ENCODE measurements at places on chromosomes 4 and X.

- DNase-seq = no peak
Measured at GRCh38 chr4:110418641-110419040, 57.3 kb upstream of the ENPEP start.

- DNase-seq = no peak
Measured at GRCh38 chr4:172708184-172708583, 460.4 kb upstream of the GALNT7 start.

DNA sequence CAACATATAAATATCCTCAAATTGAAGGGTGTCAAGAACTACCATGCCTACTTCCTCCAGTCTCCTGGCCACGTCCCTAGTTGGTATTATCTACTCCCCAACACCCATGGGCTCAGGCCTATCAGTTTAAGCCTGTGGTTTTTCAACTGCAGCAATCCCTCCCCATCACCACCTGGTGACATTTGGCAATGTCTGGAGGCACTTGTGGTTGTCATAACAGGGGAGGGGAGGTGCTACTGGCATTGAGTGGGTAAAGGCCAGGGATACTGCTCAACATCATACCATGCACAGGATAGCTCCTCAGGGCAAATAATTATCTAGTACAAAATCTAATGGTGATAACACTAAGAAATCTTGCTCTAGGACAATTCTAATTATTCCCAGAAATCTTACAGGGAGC lies 95.3 kb downstream of the COMMD8 start:
- DNase-seq = no peak

- no peak for DNase-seq
Measured at GRCh38 chrX:55839485-55839884, 121.9 kb downstream of the RRAGB start.

- no peak for DNase-seq
Measured at GRCh38 chr4:51836549-51836948, 6.4 kb upstream of the DCUN1D4 start.

DNA sequence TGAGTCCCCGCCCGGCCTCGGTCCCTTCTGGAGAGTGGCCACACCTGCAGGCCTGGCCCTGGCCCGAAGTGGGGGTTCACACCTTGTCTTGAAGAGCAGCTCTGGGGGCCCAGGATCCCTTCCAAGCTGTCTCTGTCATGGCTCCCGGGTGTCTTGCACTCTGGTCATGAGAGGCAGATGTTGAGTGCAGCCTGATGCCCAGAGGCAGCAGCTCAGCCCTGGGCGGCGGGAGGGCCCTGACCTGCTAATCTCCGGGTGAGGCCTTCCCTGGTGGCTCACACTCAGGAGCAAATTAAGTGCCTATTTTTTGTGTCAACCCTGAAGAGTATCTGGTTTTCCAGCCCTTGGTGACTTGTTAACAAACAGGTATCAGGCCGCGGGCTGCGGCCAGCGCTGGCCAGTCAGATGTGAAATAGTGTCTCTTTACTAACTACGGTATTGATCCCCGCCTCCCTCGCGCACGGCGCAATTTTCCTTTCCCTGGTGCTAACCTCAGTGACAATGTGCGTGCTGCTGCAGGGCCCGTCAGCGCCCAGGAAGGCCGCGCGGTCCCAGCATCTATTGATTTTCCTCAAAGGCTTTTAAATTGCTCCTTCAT lies 24.2 kb downstream of the NKX1-1 start:
- DNase-seq = no peak

- DNase-seq = no peak
Measured at GRCh38 chr4:52006887-52007286, 13.3 kb downstream of the LRRC66 start.

GRCh38 chrX:120274958-120275357 lies 24.3 kb downstream of the ZBTB33 start:
- DNase-seq = no peak

DNA sequence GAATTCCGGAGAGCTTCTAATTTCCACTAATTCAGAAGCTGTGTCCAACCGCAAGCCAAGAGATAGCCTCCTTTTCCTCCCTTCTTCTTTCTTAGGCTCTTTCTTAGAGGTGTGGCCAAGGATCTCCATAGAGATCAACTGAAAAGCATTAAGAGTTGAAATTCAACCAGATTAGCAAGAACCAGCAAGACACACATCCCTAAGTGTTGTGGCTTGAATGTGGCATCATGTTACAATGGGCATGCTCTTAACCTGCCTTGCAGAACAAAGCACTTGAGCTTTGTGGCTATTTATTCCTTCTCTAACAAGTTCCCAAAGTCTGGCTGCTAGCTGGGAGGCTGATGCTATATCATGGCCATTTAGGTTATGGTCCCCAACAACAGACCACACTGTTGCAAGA lies 10.4 kb downstream of the ANOS1 start:
- no peak for DNase-seq

DNA sequence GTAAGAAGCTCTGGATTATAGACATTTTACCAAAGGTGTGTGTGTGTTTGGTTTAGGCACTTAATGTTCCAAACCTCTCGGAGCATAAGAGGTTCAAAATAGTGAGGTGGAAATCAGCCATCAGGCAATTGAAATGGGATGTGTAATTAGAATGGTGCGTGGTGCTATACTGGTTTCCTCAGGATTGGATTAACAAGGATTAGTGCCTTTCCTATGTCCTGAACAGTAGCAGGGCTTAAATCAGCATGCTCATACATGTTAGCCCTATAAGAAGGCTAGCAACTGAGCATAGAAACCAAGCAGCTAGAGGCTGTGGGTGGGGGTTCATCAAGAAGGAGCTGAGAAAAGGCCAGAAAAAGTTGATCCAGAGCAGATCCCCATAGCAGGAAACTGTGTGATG lies 256.8 kb upstream of the CXXC4 start:
- no peak for DNase-seq

GRCh38 chr4:83340692-83341343 lies 6.2 kb upstream of the HPSE start:
- DNase-seq = no peak

DNA sequence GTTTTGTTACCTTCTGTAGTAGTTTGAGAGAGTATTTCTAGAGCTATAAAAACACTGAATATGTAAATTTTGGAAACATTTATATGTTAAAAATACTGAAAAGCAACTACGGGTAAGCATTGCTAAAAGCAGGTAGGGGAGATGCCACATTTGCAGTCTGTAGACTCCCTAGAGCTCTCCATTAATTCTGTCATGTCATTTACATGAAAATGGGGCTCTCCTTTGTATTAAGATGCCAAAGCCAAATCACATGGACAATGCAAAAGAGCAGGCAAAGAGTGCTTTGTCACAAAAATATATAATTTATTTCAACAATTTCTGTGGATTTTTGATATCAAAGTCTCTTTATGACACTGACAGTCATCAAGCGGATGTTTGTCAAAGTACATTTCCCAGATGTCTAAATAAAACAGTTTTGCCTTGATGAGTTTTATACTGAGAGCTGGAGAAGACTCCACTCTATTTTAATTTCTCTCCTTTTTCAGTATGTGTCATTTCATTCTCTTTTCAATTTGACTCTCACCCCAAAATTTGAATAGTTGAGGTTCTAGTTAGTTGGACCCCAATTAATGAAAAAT lies 51.8 kb downstream of the LDB2 start:
- no peak for DNase-seq

DNA sequence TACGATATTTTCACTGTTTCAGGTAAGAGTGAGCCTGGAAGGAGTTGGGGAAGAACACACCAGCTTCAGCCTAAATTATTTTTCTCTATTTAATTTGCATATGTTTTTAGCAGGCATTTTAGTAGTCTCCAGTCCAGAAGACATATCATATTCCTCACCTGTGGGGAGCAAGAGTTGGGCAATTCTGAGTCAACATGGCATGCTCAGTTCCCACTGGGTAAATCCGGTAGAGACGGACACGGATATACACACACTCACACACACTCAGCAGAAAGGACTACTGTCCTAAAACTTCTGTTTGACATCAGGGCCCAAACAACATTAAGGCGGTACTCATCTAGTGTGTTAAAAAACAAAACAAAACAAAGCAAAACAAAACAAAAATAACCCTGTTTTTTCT lies 4.9 kb upstream of the BEX4 start:
- no peak for DNase-seq

- DNase-seq = peak; percentile 27
Measured at GRCh38 chr4:26557164-26557563, 26.7 kb upstream of the TBC1D19 start.

DNA sequence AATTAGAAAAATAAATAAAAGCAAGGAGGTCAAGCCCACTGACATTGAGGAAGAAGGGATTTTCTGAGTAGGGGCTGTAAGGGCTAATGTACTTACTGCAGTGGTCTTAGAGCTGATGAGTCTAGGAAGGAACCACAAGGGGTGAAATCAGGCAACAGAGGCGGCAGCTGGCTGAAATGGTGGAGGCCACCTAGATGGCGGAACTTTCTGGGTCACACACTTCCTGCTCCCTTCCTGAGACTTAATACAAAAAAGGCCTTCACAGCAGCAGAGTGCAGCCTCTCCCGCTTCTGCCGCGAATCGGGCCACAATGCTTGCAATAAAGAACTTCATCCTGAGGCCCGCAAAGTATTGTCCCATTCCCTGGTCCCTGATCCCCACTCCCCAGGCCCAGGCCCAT lies 15.4 kb downstream of the SNX12 start:
- DNase-seq = no peak

- peak; percentile 69 for DNase-seq
Measured at GRCh38 chrX:112642349-112642748, 37.4 kb downstream of the LHFPL1 start.

DNA sequence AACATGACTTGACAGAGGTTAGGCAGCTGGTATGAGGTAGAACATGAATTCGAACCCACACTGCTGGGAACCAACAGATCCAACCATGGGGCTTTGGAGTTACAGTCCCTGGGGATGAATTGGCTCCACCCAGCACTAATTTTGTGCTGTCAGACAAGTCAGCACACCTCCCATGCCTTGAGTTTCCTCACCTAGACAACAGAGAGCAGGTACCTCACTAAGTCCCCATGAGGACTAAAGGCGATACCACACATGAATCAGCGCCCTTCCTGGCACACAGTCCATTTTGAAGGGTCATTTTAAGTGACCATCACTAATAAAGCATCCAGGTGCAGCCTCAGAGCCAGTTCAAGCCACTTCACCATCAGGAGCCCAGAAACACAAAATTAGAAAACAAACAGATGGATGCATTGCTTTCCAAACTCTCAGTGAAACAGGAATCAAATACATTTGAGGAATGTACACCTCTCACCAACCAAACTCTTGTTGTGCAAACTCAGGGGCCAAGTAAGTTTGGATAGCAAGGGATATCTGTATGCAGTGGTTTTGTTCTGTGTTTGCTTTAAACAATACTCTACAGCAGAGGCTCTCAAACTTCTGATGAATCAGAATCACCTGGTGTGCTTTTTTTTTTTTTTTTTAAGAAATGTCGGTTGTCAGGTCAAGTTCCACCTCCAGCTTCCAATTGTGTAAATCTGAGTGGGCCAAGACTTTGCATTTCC lies 10.1 kb downstream of the IDS start:
- DNase-seq = no peak

- DNase-seq = no peak
Measured at GRCh38 chr4:185500576-185500975, 29.0 kb upstream of the CCDC110 start.

DNA sequence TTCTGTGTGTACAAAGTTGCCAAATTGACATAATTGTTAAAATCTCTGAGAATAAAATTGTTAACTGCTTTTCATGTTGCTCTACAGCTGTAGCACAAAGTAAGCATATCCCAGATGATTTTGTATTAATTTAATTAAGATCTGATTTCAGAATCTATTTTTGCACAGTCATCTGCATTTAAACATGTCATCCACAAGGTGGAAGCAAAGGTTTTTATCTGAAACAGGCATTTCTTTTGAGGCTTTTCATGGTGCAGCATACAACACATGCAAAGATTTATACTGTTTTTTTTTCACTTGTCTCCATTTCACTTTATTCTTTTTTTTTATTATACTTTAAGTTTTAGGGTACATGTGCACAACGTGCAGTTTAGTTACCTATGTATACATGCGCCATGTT lies 51.2 kb downstream of the GC start:
- DNase-seq = peak; percentile 24

GRCh38 chr4:150952167-150952845 lies 62.8 kb downstream of the LRBA start:
- DNase-seq = no peak

- no peak for DNase-seq
Measured at GRCh38 chrX:72046447-72046846, 85.3 kb downstream of the RTL5 start.

DNA sequence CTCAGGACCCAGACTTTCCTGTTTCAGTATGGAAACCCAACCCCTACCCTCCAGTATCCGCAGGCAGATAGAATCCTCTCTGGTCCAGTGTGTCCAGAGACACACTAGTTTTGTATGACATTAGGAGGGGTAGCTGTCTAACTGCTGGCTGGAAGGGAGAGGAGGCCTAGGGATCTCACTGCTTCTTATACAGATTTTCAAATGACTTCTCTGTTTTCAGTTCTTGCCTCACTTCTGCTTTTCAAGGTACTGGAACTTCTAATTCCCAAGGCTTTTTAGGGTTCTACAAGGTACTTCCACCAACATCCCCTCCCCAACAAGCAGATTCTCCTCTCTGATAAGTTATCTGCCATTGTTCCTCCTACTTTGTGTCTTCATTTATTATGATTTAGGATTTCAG lies 6.1 kb downstream of the SGCB start:
- no peak for DNase-seq

DNA sequence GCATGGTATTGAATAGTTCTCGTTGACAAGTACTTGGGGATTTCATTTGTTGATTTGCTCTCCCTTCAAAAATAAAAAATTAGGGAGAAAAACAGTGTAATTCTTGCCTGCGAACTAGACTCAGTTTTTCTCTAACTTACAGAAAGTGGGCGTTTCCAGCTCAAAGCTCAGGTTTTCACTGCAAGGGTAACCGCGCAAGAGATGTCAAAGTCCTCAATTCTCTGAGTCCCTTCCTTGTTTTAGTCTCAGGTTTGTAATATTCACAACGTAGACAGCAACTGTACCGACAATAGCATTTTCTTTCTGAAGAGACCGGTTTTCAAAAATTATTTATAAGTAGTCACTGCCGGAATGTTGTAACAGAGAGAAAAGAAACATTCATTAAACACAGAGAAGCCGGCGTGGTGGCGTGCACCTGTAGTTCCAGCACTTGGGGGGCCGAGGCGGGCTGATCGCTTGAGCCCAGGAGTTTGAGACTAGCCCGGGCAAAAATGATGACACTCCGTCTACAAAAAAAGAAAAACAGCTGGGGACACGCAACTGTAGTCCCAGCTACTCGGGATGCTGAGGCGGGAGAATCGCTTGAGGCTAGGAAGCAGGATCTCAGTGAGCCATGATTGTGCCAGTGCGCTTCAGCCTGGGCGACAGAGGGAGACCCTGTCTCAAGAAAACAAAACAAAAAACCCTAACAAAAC lies 774 bp downstream of the ZCCHC4 start:
- no peak for DNase-seq

Measured in NCI-H2081 (cell line).